ENCODE measurements at places on chromosomes 6 and 20. TPM values are rescaled to one million over a fixed set of nuclear protein-coding genes. Genes with fewer than 3 reads are reported as not detected.

CLPSL1 gene
- total RNA-seq: not detected

ZNF391 gene
- 0.84 TPM for total RNA-seq

SNAP25 gene
- total RNA-seq: not detected

DOK5 gene
- not detected for total RNA-seq

EPPIN gene
- total RNA-seq: not detected

RIN2 gene
- 10.6 TPM for total RNA-seq

NMBR gene
- total RNA-seq: not detected

MYH7B gene
- total RNA-seq: under 0.01 TPM

CGA gene
- not detected for total RNA-seq

LGSN gene
- total RNA-seq: not detected

FAM83B gene
- not detected for total RNA-seq

TBXT gene
- not detected for total RNA-seq

CRIP3 gene
- 0.84 TPM for total RNA-seq

PCED1A gene
- total RNA-seq: 30.0 TPM

CCDC28A gene
- 22.7 TPM for total RNA-seq

Measured in mononuclear cell (primary cell).